ENCODE measurements at places on chromosomes 3 and 15.
A peak's percentile ranks its signal among the peaks of the same experiment; 100 is the strongest.

DNA sequence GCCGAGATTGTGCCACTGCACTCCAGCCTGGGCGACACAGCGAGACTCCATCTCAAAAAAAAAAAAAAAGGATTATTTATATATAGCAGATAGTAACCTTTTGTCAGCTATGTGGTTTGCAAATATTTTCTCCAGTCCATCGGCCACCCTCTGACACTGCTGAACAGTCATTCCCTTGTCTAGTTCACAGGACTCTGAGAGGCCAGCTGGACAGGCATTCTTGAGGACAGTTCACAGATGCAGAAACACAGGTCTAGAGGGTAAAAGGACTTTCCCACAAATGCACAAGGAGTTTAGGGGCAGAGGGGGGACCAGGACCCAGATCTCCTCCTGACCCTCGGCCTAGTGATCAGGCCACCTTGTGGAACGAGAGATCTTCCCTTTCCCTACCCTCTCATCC is 7.5 kb upstream of the TMEM40 start:
- DNase-seq, result no peak

- no peak for DNase-seq
Measured at GRCh38 chr3:57826245-57826951, 70.3 kb downstream of the SLMAP start.

GRCh38 chr3:38003371-38003816 is 12.8 kb downstream of the VILL start:
- peak; percentile 62 for DNase-seq

GRCh38 chr3:155252021-155252420 is 41.5 kb downstream of the STRIT1 start:
- DNase-seq, result no peak

GRCh38 chr3:45670991-45671390 is 18.2 kb upstream of the SACM1L start:
- DNase-seq, result no peak

DNA sequence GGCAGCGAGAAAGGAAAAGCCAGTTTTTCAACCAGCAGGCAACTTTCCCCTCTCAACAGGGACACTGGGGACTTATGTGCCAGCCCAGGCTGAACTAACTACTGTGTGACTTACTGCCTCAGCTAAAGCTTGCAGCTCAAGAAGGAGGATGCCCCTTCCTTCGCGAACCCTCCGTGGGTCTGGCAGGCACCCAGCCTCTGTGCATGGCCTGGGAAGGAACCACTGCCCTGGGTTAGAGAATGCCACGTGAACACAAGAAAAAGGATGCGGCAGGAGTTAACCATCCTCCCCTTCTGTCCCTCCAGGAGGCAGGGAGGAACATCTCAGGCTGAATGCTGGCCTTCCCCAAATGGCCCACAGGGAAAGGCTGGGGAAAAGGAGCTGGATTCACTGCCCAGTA is 29.0 kb downstream of the CHDH start:
- DNase-seq, result no peak

DNA sequence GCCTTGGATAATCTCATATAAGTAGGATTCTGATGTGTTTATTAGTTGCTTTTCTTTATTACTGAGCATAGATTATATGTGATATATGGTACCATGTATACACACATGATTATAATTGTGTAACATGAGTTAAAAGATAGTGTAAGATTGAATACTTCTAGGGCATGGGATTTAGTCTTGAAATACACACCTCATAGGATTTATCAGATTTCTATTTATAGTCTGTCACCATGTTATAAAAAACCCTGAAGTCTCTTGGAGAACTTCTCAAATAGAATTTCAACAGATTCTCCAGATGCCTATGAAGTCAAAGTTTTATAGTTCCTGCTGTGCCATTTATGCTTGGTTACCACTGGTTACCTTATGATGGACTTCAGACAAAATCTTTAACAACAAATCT is 11.2 kb upstream of the KPNA4 start:
- no peak for DNase-seq

GRCh38 chr15:62254137-62254934 is 89.3 kb upstream of the C2CD4B start:
- peak; percentile 72 for DNase-seq

GRCh38 chr3:102129760-102130608 is 280.7 kb downstream of the NFKBIZ start:
- no peak for DNase-seq

DNA sequence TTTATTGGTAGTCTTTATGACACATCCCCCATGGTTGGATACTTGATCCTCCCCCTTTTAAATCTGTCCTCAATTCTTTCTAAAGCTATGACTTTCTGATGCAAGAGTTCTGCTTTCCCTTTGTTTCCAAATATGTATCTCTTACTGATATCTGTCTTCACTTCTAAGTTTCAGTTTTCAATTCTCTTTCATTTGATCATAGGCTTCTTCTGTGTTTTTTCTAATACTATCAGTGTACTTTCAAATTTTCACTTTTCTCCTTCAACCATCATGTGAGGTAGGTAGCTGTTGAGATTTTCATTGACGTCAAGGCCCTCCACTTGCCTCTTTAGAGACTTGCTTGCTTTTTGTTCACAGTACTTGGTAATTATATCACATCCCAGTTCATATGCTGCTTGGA is 436.5 kb downstream of the CNTN4 start:
- no peak for DNase-seq

GRCh38 chr3:71089271-71089847 is 494.2 kb downstream of the FOXP1 start:
- DNase-seq, result peak; percentile 34

GRCh38 chr3:188064831-188065493 is 89.0 kb upstream of the LPP start:
- no peak for DNase-seq

- DNase-seq, result no peak
Measured at GRCh38 chr3:117291476-117291875, 581.9 kb downstream of the TUSC7 start.

DNA sequence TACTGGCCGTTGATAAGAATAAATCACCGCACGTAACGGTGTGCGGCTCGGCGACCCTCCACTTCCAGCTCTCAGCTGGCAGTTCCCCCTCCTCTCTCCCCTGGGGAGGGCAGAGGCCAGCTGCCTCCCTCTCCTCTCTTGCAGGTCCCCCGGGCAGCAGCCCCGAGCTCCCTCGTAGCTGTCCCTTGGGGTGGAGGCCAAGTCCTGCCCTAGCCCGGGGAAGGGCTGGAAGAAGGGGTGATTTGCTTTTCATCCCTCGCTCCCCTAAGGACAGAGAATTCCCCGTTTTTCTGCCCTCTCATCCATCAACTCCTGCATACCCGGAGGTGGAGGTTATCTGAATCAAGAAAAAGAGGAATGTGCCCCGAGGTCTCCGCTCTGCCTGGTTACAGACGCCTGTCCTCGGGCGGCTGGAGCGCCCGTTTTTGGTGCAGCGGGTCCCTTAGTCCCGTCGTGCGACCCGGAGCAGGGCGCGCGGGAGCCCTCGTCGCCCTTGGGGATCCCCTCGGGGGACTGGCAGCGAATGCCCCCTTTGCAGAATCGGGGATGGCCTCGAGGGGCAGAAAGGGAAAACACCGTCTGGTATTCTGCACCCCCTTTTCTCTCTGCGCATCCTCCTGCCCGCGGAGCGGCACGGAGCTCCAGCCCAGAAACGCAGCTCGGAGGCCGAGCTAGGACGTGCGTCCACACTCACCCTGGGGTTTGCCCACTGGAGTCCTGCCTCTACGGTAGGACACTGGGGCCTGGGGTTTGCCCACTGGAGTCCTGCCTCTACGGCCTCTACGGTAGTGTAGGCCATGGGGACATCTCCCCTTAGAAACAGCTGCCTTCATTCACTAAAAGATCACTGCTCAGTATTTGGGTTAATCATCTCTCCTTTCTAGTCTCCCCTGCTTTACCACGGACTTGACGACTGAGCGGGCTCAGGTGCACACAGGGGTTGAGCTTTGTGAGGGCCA is 2.2 kb downstream of the PTPRG start:
- DNase-seq, result no peak

- DNase-seq, result no peak
Measured at GRCh38 chr15:100521907-100522306, 6.8 kb downstream of the CERS3 start.

- no peak for DNase-seq
Measured at GRCh38 chr3:148494451-148494850, 203.3 kb upstream of the AGTR1 start.

GRCh38 chr15:85839643-85840042 is 44.9 kb upstream of the KLHL25 start:
- no peak for DNase-seq

- no peak for DNase-seq
Measured at GRCh38 chr15:101434032-101434920, 55.2 kb downstream of the PCSK6 start.

- DNase-seq, result no peak
Measured at GRCh38 chr3:57658536-57658935, 34.3 kb downstream of the DENND6A start.

DNA sequence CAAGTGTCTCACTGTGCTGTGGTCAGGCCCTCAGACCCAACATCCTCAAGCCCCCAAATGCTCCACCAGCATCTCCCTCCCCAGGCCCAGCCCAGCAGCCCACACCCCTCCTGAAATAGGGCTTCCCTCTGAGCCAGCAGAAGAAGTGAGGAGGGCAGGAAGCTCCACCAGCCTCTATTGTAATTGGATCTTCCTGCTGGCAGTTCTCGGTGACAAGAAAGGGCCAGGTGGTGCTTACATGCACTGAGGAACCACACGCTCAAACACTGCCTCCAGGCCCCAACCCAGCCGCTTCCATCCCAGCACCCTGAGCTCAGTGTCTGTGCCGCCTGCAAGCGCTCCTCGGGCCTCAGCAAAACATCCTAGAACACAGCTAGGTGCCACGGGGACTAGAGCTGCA is 96.7 kb downstream of the ATP10A start:
- no peak for DNase-seq

DNA sequence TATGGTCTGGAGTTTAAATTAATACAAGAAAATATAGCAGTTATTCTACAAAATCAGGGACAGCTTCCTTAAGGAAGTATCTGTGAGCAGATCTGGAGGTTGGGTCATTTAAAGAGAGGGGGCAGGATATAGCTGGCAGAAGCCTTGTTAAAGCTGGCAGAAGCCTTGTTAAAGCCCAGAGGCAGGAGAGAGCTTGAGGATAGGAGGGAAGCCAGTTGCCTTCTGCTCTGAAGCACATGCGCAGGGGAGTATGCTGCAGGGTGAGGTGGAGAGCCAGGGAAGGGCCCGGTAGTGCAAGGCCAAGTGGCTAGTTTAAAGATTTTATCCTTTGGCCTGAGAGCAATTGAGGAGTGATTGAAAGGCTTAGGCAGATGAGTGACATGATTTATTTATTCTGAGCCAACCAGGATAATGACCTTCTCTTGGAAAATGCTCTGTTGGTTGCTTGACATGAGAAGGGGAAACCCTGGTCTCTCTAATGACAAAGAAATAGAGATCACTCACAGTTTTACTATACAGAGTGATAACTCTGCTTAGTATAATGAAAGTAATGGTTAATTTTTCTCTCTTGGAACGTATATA is 3.9 kb downstream of the EAF1 start:
- no peak for DNase-seq

DNA sequence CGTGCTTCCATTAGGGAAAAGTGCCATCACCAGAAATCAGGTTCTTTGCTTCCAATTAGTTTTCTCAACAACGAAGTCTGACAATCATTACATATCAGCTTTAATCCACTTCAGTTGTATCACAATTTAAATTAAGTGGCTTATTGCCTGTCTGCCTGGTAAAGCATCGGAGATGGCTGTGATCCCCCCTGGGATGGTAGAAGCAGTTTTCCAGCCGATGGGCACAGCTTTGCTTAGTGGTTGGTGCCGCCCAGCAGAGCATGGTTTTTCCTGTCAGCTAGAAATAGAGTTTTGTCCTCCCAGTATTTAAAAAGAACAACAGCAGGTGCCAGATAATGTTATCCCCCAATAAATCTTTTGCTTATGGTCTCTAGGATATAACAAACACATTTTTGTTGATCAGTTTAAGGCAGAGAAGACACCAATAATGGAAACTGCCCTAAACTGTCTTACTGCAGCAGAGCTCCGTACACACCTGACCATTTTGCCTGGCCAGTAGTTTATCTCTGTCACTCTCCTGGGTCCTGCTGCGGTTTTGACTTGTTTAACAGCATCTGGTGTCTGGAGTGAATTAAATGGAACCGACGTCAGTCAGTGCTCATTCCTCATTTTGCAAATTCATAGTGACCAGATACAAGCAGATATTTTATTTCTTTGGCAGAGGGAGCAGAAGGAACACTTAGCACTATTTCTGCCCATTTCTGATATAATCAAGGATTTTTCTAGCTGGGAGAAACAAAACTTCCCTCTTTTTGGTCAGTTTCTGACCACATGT is 79.1 kb downstream of the SLC49A4 start:
- DNase-seq, result no peak

DNA sequence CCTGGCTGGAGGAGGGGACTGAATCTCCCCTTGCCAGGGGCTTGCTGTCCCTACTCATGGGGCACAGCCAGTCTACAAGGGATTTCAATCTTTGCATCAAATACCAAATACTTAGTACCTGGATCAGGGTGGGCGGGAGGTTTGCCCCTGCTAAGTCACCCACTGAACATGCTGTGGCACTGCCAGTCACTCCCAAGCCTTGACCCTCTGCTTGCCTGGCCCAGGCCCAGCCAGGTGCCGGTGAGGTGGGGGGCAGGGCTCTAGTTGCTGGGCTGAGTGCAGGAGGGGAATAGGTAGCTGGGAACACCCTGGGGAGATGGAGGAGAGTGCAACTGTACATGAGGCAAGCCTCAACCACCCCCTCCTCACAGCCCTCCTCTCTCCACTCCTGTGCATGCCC is 136.3 kb upstream of the LRTM1 start:
- no peak for DNase-seq

DNA sequence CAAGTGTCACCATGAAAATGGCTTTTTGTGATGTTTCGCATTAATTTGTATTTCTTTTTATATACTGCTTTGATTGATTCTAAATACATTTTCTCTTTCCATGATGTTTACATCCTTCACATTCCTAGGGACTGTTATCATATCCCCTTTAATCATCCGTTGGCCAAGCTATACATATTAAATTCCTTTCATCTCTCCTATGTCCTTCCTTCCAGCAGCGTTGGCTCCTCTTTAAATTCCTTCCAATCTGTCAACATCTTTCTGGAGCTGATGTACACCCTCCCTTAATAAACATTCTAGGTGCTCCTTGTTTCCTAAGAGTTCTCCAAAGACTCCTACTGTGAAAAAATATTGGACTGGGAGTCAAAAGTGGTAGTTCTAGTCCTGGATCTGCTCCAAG is 87.8 kb downstream of the IGF2BP2 start:
- no peak for DNase-seq

- no peak for DNase-seq
Measured at GRCh38 chr3:9068051-9068450, 104.8 kb upstream of the RAD18 start.

- DNase-seq, result no peak
Measured at GRCh38 chr3:33417066-33417673, 23.0 kb downstream of the UBP1 start.

- DNase-seq, result no peak
Measured at GRCh38 chr3:10007126-10007782, 19.0 kb upstream of the FANCD2 start.

All from activated T-cell treated with anti-CD3 and anti-CD28 coated beads, Interleukin-2, amount 50 U/mL, for 72 hours (primary cell).